ENCODE measurements at places on chromosomes 12 and 14.

- DNase-seq = no peak
These were observed 350.8 kb downstream of the LRFN5 start for GRCh38 chr14:41957459-41957858.

DNA sequence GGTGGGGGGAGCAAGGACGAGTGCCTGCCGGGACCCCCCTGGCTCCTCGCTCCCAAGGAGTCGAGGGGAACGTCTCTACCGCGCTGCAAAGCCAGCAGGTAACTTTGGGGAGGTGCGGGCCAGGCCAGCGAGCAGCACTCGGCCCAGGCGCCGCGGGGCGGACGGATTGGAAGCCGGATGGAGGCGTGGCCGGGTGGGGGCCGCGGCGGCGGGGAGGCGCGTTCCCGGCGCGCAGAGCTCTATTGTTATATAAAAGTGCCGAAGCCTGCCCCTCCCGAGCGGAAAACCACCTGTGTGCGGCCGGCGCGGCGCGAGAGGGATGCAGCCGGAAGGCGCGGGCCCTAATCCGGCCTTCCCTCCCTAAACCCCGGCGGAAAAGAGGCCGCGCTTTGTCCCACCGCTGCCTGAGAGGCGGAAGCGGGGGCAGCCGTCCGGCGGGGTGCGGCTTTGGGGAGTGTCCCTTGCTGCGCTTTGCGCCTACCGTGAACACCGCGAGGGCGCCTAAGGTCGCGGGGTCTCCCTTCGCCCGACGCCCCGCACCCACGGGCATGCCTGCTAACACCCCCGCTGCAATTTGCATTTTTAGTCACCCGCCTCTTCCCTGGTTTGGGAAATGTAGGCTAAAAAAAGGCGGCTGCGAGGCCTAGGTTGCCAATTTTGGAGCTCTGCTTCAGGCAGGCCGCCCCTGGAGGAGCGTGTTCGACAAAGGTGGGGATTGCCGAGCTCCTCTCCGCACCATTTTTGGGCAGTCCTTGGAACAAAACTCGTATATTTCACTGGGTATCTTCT, 1.7 kb upstream of the DUSP6 start:
- peak; percentile 60 for DNase-seq

- no peak for DNase-seq
These were observed 207.0 kb downstream of the SLC41A2 start for GRCh38 chr12:104751120-104751519.

- DNase-seq = no peak
These were observed 5.6 kb upstream of the JAG2 start for GRCh38 chr14:105173901-105174894.

DNA sequence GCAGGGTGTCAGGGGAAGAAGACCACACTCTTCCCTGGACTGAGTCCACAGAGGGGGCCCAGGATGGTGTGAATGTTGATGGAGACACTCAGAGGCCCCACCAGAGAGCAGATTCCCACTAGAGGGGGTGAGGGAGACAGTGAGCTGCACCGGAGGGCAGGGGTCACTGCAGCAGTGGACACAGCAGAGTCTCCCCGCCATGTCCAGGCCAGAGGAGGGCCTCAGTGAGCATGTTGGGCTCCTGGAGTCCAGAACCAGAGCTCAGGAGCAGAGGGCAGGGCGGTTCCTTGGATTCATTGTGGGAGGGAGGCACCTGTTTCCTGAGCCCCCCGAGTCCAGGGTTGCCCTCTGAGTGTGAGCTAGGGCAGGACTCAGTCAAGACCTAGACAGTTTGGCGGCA, 1.8 kb upstream of the KRT82 start:
- no peak for DNase-seq

GRCh38 chr12:75813072-75813471, 218.5 kb downstream of the PHLDA1 start:
- no peak for DNase-seq

DNA sequence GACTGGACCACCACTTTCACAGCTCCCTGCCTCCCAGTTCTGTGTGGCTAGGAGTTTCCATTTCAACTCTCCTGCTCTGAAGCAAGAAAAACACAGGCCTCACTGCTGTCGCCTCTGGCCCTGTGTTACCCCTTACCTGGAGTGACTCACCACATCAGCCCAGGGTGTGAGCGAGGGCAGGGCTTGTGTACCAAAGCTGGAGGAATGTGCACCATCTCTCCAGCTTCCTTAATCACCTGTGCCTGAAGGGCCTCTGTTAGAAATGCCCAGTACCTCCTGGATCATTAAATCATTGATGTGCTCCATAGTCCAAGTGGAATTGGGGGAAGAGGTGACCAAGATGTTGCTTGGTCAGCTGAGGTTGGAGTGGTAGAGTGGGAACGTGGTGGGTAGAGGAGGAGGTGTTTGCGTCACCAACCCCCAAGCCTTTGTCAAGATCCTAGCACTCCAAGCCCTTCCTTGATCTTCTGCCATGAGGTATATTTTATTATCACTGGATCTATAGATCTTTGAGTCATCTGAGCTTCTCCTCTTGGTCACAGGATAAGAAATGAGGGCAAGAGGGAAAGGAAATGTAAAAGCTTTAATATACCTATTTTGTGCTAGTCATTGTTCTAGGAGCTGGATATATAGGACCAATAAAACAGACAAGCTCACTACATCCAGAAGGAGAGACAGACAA, 51.3 kb downstream of the SSPN start:
- DNase-seq = no peak

GRCh38 chr12:50411051-50411660, 10.5 kb downstream of the LARP4 start:
- DNase-seq = no peak

- DNase-seq = no peak
These were observed 9.1 kb downstream of the GATC start for GRCh38 chr12:120455302-120455701.

DNA sequence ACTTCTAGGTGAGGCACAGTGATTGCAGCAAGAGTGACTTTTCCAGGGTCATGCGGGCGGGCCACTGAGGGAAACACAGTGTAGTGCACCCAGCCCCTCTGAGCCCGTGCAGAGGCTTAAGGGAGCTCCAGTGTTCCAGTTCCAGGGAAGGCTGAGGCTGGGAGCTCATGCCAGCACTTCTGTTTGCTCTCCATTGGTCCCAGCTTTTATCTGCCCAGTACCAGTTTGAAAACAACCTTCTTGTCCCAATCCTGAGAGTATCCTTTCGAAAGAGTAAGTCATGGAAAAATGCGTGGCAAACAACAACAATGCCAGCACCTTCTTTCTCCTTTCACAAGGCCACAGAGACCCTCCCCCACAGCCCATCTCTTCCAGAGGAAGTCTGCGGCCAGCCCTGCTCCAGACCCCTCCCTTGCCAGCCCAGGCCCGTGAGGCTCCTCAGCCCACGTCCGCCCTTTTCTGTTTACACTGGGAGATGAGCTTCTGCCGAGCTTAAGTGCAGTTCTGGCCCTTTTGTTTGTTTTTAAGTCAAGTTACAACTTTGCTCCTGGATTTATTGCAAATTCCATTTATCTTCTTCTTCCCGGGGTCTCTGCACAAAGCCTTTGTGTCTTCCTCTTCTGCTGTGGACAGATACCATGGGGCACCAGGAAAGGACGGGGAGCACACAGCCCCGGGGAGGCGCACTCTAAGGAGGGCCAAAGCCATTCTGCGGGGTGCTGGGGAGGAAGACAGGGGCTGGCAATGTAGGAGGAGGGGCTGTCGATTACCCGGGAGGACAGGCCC, 185.6 kb downstream of the ZFP36L1 start:
- no peak for DNase-seq

GRCh38 chr14:20809917-20810316, 7.3 kb upstream of the RNASE1 start:
- no peak for DNase-seq

DNA sequence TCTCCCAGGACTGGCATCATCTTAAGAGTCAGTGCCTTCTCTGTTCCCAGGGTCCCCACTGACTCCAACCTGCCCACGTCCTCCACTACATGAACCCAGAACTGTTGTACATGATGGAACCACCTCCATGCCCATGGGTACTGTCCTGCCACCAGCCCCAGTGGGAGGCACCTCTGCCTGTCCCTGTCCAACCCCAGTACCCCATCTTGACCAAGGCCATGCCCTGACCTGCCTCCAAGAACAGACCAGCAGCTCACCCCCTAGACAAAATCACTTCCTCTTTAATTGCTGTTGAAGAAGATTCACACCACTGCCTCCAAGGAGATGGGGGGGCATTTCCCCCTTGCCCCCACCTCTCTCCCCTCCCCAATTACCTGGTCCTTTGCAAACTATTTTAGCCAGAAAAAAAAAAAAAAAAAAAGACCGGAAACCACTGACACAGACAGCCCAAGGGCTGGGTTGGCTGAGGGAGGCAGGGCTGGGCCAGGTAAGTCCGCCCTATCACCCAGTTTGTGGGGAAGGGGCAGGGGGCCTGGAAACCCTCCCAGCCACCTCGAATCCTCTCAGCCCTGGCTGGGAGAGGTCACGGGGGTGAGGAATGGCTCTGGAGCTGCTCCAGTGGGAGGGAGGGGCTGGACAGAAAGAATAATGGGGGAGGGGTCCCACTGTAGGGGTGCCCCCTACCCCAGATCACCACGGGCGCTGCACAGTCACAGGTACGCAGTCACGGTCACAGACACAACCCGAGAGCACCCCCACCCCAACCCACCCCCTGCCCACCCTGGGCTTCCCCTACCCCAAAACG, 13.4 kb downstream of the AGAP2 start:
- no peak for DNase-seq

DNA sequence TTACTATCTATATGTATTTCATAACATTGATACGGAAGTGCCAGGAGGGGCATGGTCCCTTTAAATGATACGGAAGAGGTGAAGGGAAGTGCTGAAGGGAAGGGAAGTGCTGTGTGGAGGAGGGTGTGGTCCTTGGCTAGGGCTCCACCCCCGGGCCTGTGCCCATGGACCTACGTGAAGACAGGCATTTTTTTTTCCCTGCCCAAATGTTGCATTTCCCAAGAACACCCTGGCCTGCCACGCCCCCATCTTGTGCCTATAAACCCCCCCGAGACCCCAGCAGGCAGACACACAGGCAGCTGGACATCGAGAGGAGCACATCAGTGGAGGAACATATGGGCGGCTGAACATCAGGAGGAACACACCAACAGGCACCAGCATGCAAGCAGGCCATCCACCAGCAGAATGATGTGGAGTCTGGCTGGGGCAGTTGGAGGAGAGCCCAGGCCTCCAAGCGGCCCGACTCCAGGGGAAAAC, 134.1 kb downstream of the SLC41A2 start:
- DNase-seq = no peak

DNA sequence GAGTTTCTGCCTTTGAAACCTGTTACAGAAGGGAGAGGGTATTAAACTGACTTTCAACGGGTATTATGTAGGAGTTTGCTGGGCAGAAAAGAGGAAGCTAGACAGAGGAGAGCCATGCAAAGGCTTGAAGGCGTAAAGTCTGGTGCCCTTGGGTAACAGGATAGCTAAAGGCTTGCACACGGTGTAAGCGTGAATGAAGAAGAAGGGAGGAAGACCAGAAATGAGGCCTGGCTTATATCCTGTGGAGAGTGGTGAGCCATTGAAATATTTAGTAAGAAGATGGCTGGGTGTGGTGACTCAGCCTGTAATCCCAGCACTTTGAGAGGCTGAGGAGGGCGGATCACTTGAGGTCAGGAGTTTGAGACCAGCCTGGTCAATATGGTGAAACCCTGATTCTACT, 22.6 kb downstream of the SUDS3 start:
- no peak for DNase-seq

- no peak for DNase-seq
These were observed 61.2 kb upstream of the STXBP6 start for GRCh38 chr14:25111061-25111601.

DNA sequence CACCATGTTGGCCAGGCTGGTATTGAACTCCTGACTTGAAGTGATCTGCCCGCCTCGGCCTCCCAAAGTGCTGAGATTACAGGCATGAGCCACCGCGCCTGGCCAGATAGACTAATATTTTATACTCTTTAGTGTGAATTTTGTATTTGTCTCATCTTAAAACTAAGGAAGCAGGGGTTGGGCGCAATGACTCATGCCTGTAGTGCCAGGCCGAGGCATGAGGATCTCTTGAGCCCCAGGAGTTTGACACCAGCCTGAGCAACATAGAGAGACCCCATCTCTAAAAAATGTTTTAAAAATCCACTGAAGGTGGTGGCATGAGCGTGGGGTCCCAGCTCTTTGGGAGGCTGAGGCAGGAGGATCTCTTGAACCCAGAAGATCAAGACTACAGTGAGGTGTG, 9.0 kb downstream of the DYNC1H1 start:
- DNase-seq = no peak

Data from NCI-H1105 treated with DMSO at 0.1 percent for 48 hours (cell line).